BJ (cell line): ENCODE measurements at places on chromosomes 3 and 15. TPM values are rescaled to one million over a fixed set of nuclear protein-coding genes. Genes with fewer than 3 reads are reported as not detected.

GRCh38 chr15:70525551-70525950 lies 237.8 kb downstream of the UACA start:
- no peak for DNase-seq

- DNase-seq: no peak
Measured at GRCh38 chr3:71579326-71579934, 4.1 kb downstream of the FOXP1 start.

BMF gene
- polyA plus RNA-seq: 5.8 and 8.3 TPM in 2 replicates

GRCh38 chr15:70200511-70201424 lies 103.1 kb upstream of the TLE3 start:
- DNase-seq: no peak

DNA sequence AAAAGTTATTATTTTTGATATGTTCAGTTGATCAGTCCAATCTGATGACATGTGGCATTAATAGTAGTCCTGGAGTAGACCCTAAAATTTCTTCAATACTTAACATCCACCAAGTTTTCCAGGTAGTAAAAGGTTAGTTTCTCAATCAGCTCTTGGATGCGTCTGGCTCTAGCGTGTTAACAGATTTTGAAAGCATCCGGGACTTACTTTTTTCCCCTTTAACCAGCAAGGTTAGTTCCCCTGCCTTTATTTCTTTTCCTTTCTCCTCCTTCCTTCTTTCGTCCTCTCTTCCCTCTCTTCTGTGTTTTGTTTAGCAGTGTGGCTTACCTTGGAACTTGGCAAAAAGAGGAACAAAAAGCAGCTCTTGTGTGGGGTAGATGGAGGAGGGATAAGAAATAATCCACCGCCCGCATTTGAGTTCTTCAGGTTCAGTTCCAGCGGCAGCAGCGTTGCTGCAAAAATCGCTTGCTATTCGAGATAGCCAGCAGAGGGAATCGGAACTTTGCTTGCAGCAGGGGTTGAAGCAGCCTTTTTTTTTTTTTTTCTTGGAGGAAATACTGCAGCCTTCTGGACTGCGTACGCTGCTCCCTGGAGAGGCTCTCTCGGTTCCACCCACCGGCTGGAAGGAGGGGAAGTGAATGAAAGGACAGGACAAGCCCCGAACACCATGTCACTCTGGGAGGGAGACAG lies at the start of gene RBMS3:
TSS of gene RBMS3 (plus strand) at position 668 of the 690 bp plus-strand sequence.
- peak; percentile 83 for DNase-seq

MST1 gene
- 5.5 and 10.7 TPM in 2 replicates for polyA plus RNA-seq

AQP9 gene
- polyA plus RNA-seq: not detected in 2 replicates

RETNLB gene
- not detected in 2 replicates for polyA plus RNA-seq

GRCh38 chr15:64864068-64864467 lies 22.4 kb downstream of the PLEKHO2 start:
- DNase-seq: no peak

CMTM8 gene
- 0.18 and 0.39 TPM in 2 replicates for polyA plus RNA-seq

GRCh38 chr3:97712919-97713318 lies 51.6 kb upstream of the ARL6 start:
- no peak for DNase-seq

DNA sequence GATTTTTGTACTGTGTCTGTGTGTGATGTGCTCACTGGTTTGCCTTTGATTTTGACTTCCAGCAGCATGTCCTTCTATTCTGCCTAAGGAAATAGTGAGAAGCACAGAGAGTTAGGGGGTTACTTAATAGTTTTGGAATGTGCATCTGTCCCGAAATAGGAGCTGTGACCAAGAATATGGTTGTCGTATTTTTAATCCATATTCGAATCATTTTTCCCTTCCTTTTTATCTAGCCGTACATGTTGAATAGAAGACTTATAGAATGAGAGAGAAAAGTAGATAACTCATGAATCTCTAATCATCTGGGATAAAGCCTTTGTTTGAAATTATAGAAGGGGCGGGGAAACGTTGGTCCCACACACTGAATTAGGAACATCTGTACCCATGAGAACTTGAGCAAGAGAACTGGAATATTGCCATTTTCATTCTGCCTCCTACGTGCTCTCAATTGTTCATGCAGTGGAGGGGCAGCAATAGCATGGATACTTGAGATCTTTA lies 23.6 kb downstream of the CRTC3 start:
- DNase-seq: peak; percentile 75

- no peak for DNase-seq
Measured at GRCh38 chr15:29208836-29209235, 60.8 kb downstream of the NSMCE3 start.

DNA sequence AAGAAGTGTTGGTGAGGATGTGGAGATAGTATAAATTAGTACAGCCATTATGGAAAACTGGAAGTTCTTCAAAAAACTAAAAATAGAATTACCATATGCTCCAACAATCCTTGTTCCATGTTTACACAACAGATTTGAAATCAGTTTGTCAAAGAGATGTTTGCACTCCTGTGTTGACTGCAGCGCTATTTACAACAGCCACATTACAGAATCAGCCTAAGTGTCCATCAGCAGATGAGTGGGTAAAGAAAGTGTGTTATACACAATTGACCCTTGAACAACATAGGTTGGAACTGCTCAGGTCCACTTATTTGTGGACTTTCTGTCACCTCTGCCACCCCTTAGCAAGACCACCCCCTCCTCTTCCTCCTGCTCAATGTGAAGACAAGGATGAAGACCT lies 34.7 kb downstream of the LMLN start:
- DNase-seq: no peak

- DNase-seq: no peak
Measured at GRCh38 chr3:173553635-173554280, 156.2 kb downstream of the NLGN1 start.

DNA sequence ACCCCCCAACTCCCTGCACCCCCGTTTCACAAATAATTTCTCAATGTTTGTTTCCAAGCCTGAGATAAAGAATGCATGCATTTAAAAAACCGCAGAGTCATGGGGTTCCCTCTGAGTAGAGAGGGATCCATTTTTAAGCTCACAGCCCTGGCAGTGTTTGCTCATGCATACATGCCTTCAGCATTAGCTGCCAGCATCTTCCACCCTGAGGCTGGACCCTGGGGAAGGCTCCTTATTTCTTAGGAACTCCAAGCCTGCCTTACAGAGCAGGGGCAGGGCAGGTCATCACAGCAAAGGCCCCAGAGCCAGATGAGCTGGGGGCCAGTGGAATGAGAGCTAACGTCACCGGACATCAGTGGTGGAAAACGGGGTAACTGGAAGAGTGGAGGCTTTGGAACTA lies 31.3 kb downstream of the TLE3 start:
- no peak for DNase-seq

DNA sequence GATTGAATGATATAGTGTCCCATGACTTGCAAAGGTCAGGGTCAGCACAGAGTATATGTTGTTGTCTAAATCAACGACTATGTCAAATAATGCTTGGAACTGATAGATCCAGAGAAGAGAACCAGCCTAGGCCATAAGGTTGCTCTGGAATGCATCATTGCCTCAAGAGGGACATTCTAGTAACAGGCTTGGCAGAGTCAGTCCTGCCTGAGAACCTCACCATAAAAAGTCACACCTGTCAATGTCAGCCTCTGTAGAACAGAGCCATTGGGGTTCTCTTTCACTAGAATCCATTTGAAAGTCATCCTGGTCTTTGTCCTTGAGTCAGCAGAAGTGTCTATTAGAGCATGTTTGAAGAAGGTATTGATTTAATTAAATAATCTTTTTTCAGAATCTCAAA lies 31.4 kb upstream of the UBE3A start:
- no peak for DNase-seq

- DNase-seq: peak; percentile 78
Measured at GRCh38 chr3:169071003-169071402, 592.5 kb downstream of the MECOM start.

DNA sequence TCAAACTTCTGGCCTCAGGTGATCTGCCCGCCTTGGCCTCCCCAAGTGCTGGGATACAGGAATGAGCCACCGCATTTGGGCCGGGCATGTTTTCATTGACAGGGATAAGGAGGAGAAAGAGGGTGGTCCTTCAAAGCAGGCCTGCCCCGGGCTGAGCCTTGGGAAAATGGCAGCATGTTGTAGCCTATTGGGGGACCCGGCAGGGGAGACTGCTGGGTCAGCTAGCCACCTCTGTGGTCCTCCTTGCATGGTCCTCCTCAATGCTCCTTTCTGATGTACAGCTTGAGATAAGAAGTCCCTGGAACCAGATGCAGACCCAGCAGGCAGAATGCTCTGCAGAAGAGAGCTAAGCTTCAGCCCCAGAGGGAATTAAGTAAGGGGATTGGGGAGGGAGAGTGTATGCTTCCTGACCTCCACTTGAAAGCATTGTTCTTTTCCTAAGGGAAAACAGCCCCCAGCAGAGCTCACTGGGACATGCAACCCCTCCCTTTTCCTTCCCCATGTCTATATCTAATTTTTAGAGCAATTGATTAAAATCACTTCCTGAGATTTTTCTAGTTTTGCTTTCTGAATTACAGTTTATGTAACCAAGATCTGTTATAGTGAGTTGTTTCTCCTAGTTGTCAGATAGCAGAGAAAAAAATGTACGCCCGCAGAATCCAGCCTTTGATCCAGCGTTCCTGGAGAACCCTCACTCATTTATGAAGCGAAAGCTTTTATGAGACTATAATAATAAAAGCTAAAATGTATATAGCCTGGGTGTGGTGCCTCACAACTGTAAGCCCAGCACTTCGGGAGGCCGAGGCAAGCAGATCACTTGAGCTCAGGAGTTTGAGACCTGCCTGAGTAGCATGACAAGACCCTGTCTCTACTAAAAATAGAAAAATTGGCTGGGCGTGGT lies 48.7 kb upstream of the VILL start:
- DNase-seq: no peak

SCAANT1 gene
- polyA plus RNA-seq: not detected in 2 replicates

C3orf49 gene
- not detected in 2 replicates for polyA plus RNA-seq

GRCh38 chr3:32862247-32862935 lies 44.6 kb downstream of the TRIM71 start:
- DNase-seq: no peak

CCDC54 gene
- polyA plus RNA-seq: not detected in 2 replicates

DNA sequence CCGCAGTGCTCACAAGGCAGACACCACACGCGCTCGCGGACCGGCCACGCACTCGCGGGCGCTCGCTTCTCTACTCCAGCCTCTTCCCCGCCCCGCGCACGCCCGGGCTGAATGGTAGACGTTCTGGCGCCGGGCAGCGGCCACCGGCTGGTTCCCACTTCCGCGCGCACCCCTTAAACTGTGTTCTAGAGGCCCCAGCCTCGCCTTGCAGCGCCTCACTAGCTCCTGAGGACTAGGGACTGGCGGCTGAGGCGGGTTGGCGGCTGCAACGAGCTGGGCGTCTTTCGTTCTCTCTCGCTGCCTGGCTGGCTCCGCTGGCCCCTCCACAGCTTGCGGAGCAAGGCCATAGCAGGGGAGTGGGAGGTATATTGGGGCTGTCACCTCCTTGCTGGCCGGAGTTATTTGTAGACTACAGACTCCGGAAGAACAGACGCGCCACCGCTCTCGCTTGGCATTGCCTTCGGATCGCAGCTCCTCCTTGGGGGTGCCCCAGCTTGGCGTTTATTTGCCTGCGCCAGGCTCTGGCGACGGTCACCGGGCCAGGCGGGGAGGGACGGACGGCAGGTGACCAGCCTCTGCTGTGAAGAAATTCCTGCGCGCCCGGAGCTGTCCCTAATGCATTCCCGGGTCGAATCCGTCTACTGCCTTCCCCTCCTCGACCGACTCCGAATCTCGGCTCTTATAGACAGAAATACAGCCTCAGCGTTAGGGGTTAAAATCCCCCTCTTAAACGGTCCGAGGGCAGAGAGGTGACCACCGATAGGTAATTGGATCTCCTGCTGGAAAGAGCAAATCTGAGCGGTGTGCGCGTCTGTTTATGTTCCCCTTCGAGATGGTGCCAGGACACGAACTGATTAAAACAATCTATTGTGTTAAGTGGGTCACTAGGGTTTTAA lies 1.3 kb downstream of the GREM1 start:
- DNase-seq: no peak

ABHD17C gene
- polyA plus RNA-seq: 19.2 and 22.6 TPM in 2 replicates

NEK10 gene
- 2.5 and 3.8 TPM in 2 replicates for polyA plus RNA-seq

SERINC4 gene
- polyA plus RNA-seq: 0.04 TPM in 1 of 2 replicates, not detected in the other

- no peak for DNase-seq
Measured at GRCh38 chr15:49887659-49888322, 231.2 kb downstream of the ATP8B4 start.

GRCh38 chr3:101988596-101988995 lies 139.3 kb downstream of the NFKBIZ start:
- no peak for DNase-seq

ROBO2 gene
- polyA plus RNA-seq: 0.93 and 1.6 TPM in 2 replicates

DNA sequence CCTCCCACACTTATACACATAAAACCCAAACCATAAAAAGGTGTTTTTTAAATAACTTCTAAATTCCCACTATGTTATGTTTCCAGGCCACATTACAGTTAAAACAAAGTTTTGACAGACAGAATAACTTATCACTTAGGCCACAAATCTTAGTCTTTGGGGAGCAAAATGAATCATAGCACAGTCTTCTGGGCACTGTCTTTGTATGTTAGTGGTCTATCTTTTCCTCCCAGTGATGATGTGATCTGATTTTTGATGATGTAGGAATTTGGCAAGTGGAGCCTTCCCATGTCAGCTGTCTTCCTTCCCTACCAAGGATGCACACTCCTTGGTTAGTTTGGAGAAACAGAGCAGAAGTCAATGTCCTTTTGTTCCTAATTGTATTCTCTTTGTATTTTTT lies 67.3 kb downstream of the THSD4 start:
- no peak for DNase-seq

GRCh38 chr3:156535162-156535627 lies 19.7 kb downstream of the SSR3 start:
- peak; percentile 95 for DNase-seq

DNA sequence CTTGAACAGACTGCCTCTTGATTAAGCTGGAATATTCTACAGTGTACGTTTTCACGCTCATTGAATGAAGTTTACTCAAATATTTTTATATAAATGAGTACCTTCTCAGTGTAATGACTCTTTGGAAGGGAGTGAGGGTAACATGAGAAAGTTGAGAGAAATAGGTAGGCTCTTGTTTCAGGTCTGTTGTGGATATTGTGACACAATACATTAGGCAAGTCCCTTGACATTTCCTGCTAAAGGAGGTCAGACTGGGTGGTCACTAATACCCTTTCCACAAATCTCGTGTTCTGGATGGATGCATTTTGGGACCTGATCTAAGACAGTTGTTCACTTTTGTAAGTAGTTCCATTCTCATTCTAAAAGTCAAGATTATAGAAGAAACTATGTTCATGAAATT lies 324.8 kb upstream of the AZI2 start:
- DNase-seq: no peak
